SW 1271 (cell line): ENCODE measurements at places on chromosomes 5 and 9.

DNA sequence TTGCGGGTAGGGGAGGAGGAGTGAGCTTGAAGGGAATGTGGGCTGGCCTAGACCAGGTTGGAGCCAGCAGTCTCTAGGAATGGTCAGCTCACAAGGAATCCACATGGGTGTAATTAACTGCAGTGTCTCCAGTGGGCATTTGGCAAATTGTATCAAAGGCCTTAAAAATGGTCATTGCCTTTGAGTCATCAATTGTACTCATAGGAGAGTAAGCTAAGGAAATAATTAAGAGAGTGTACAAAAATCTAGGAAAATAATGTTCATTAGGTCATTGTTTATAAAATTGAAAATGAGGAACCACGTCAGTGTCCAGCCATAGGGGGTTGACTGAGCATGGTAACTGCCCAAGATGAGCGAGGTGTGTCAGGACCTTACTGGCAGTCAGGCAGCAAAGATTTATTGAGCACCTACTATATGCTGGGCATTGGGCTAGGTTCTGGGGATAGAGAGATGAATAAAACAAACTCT is 29.8 kb upstream of the RPL26L1 start:
- no peak for DNase-seq

DNA sequence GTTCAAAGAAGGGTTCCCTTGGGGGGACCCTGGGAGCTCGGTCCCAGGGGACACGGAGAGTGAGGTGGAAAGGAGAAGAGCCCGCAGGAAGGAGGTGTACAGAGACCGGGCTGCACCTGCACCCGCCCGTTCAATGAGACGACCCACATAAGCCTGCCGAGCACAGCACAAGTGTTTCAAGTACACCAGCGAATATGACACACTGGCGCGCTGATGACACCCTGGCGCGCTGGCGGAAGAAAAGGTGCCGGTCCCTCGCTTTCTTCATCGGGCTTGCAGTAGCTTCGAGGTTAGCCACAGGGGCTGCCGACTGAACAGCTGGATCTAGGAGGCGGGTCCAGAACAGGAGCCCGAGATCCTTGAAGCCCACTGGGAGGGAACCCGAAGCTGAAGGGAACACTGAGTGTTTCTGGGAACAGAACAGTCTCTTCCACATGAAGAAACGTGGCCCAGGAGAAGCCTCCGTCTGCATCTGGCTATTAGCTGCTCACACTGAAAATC is 1.4 kb downstream of the TBC1D9B start:
- no peak for DNase-seq

- no peak for DNase-seq
These were observed 78.3 kb downstream of the TSSK1B start for GRCh38 chr5:113356487-113356886.

GRCh38 chr9:109440117-109440515 is 58.0 kb downstream of the PTPN3 start:
- DNase-seq = no peak

GRCh38 chr9:113910036-113910639 is 34.0 kb downstream of the ZNF618 start:
- DNase-seq = no peak

DNA sequence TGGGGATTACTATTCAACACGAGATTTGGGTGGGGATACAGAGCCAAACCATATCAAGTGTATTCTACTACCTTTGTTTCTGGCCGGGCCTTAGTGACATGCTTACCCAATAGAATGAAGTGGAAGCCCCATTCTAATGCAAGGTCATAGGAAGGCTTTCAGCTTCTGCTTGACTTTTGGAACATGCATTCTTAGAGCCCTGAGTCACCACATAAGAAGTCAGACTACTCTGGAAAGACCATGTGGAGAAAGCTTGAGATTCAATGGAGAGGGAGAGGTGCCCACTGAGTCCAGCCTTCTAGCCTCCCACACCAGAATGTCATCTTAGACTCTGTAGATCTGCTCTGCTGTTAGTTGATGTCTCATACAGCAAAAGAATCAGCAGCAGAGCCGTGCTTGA is 155.7 kb upstream of the FBN2 start:
- DNase-seq = no peak

DNA sequence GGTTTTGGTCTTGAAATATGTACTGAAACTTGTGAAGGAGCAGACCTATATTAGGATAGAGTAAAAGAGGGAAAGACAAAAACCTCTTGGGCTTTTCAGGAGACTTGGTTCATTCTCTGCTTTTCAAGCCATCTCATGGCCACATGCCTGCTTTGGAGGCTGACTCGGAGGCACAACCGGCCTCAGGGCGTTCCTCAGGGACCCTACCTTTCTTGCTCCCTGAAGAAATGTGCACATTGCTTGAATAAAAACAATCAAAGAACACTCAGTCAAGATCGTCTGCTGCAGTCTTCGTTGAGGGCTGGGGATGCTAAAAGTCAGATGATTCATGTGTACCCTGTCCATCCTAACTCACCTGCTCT is 994 bp downstream of the IRGM start:
- DNase-seq = no peak

DNA sequence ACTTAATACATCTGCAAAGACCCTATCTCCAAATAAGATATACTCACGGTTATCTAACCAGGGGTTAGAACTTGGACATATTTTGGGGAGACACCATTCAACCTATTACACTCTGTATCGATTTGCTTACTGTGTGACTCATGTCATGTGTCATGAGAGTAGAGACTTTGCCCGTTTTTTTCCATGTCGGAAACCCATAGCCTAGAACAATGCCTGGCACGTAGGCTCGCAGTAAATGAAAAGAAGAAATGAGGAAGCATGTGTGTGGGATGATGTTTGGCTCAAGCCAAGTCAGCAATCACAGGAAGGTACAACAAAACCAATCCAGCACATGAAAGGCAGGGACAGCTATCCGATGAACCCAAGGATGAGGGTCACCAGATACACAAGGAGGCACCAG is 94.6 kb upstream of the DNAH5 start:
- no peak for DNase-seq

GRCh38 chr9:85978496-85978895 is 37.5 kb downstream of the NAA35 start:
- no peak for DNase-seq

GRCh38 chr5:78530342-78531096 is 118.1 kb downstream of the LHFPL2 start:
- no peak for DNase-seq

DNA sequence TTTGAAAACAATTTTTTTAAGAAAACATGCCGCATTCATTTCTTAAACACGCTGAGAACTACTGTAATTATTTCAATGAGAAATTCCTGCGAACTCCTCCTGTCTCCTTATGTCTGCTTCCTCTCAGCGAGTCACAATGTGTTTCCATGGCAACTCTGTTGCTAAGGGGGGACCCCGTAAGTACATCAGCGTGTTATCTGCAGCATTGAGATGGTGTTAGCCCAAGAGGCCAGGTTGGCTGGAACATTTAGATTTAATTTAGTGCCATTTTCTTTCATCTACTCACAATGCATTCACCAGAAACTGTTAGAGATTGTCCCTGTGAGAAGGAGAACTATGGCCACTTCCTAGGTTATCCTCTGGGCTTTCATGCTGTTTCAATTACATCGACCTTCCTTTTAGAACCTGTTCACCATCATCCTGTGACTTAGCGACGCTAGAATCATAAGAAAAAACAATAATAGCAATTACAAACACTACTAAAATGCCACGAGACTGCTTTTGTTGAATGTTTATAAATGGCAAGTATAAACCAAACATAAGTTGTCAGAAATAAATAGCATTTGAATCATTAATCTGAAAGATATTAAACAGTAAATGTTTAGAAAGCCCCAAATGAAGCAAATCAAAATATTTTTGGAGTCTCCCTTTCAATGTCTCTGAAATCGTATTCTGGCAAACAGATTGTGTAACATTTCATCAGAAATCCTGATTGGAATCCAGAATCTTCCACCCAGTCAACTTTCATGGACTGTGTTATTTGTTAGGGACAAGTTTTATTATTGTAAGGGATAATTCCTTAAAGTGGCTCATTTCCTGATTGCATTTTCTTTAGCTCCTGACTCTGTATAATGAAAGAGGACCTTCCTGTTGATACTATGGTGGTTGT is 39.7 kb upstream of the SHC3 start:
- DNase-seq = no peak
